ENCODE measurements at places on chromosomes 2 and 18.

- DNase-seq, result no peak
Observed at GRCh38 chr18:78403371-78403770, 576.2 kb upstream of the SALL3 start.

GRCh38 chr2:20422402-20423271, 24.2 kb upstream of the RHOB start:
- DNase-seq, result no peak

GRCh38 chr2:200130762-200131166, 175.4 kb downstream of the MAIP1 start:
- no peak for DNase-seq

- DNase-seq, result no peak
Observed at GRCh38 chr18:62144338-62144737, 42.5 kb downstream of the PIGN start.

GRCh38 chr2:170297496-170297895, 119.5 kb downstream of the MYO3B start:
- no peak for DNase-seq

DNA sequence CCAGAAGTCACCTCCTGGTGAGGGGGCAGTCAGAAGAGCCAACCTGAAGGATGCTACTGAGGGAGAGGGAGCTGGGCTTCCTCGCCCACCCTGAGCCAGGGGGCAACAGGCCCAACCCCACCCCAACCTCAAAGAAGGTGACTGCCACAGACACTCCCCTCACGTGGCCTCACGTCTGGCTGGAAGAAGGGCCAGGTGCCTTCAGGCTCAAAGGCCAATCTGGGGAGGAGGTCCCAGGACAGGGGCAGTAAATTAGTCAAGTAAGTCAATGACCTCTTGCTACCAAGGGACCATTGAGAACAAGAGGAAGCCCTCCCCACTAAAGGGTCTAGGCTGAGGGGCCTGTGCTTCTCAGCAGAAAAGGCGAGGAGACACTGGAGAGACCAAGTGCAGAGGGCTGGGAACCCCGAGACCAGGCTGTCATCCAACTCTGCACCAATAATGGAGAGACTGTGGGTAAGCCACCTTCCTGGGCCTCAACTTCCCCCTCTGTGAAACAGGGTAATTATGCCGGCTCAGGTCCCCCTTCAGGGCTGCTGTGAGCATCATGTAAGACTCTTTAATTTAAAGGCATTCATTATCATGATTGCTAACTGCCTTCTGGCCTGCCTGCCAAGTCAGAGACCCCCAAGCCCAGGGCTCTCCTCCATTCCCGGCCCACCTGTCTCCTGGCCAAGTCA, 20.2 kb upstream of the TNS1 start:
- no peak for DNase-seq

- DNase-seq, result no peak
Observed at GRCh38 chr2:58834404-58834803, 593.3 kb upstream of the FANCL start.

GRCh38 chr18:74604774-74605173, 7.1 kb downstream of the ZNF407 start:
- DNase-seq, result no peak

DNA sequence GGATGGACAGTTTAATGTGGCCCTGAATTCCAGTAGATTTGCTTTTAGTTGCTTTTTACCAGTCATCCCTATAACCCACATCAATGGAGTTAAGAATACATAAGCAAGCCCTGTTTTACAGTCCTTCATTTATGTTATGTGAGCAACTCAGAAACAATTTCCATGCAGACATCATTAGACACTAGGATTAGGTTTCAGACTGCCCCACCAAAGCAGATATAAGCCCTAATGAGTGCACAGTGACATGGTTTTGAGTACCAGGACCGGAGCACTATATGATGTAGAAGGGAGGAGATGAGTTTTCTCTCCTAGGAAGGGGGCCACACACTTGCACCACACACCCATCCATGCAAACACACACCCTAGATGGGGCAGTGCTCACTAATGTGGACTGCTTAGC, 15.5 kb downstream of the KCNS3 start:
- DNase-seq, result no peak

- no peak for DNase-seq
Observed at GRCh38 chr18:11823545-11823944, 27.7 kb upstream of the CHMP1B start.

DNA sequence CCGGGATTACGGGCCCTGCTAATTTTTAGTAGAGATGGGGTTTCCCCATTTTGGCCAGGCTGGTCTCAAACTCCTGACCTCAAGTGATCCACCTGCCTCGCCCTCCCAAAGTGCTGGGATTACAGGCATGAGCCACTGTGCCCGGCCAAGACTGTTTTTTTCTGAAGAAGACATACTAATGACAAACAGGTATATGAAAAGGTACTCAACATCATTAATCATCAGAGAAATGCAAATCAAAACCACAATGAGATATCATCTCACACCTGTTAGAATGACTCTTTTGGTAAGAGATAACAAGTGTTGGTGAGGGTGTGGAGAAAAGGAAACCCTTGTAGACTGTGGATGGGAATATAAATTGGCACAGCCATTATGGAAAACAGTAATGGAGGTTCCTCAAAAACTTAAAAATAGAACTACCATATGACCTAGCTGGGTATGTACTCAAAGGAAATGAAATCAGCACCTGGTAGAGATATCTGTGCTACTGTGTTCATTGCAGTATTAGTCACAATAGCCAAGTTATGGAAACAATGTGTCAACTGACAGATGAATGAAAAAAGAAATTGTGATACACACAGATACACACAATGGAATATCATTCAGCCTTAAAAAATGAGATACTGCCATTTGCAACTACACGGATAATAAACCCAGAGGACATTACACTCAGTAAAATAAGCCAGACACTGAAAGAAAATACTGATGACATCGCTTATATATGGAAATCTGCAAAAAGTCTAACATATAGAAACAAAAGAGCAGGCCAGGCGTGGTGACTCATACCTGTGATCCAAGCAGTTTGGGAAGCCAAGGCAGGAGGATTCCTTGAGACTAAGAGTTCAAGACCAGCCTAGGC, 20.8 kb downstream of the SOS1 start:
- DNase-seq, result no peak

DNA sequence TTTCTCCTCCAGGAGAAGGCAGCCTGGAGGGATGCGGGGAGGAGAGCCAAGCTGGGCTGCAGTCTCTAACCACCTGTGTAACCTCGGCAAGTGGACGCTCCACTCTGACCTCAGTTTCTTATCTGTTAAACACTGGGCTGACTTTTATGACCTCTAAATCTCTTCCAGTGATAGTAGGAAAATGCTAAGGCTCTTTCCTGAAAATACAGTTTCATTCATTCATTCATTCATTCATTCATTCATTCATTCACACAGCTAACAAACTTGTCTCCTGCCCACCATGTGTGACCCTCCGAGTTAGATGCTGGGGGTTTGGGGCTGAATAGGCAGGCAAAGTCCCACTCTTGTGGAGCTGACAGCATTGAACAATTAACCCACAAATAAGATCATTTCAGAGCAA, 9.3 kb downstream of the PROM2 start:
- DNase-seq, result no peak

Measured in activated T-cell treated with anti-CD3 and anti-CD28 coated beads for 1 hour (primary cell).